ENCODE measurements at places on chromosomes 3 and 15.

DNA sequence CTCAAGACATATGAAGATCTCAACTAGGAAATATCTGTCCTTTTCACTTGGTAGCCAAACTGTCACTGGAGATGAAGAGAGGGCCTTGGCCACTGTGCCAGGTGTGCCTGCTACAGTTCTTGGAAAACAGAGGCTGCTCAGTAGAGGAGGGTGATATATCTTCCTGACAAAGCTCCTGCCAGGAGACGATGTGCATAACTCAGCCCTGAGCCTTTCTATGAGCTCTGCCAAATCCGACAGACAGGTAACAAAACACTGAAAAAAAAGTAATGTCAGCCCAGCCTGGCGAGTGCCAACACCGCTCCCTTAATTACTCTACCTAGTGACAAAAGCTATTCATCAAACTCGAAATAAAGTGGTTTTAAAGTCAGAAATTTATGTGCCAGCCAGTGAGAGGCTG lies 123.2 kb downstream of the MFSD1 start:
- no peak for DNase-seq

DNA sequence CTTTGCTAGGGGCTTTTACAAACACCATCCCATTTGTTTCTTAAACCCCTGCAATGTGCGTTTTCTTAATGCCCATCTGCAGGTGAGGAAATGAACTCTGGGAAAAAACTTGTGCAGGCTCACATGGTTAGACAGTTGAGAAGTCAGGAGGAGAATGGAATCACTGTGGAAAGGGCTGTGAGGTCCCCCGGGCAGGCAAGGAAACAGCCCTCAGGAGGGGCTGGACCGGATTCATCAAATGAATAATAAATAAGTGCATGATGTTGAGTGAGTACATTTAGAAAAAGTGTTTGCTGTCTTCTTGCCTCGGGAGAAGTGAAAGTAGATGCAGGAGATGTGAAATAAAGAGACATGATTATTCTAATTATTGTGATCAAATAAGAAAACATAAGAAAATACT lies 76.6 kb downstream of the PGPEP1L start:
- no peak for DNase-seq

DNA sequence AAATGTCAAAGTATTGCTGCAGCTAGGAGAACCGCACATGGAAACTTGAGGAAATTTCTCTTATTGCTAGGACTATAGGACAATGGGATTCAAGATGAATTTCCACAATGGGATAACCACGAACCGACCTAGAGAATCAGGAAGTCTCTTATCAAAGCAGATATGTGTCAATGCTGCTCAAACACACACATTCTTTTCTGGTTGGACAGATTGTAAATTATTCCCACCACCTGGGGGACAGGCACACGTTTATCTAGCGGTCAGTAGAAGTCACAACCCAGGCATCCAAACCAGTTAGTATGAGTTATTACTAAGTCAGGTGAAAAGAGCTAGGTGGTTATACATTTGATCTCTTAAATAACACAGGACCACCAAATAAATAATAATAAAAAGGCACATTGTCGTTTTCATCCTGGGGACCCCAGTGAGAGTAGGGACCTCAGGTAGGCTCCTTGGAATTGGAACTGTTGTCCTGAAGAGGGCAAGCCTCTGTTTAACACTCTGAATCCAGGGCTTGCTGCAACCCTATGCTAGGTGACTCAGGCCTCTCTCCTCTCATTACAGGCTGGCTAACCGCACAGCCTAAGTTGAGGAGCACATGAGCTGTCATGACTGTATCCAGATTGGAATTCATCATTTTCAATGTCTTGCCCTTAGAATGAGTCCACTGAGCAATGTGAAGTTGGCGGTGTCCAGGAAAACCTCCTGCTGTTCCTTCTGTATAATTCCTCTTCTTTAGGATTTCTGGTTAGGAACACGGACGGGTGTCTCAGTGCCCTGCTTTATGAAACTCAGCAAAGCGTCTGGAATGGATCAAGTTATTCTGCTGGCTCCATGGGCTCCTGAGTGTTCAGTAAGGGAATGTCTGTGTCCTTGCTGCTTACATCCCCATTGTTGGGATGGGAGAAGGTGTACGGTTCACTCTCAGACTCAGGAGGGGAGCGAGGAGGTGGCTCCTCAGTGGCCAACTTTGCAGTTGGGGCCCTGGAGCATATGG lies 59.0 kb downstream of the CLEC3B start:
- DNase-seq, result no peak

GRCh38 chr3:71893702-71894479 lies 108.9 kb upstream of the PROK2 start:
- no peak for DNase-seq

DNA sequence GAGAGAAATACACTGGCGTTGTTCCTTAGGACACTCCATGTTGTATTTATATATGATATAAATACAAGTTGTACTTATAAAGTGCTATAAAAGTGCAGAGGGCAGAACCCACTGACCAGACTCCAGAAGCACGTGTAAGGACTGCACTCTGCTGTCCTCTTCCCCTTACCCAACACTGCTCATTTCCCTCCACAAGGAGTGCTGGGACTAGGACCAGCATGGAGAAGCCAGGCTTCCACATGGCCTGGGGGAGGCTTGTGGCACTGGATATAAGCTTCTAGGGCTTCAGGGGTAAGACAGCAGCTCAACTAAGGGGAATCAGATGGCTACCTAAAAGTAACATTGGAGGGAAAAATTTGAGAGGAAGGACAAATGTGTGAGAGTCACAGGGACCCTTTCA lies 556.9 kb downstream of the IGSF11 start:
- DNase-seq, result no peak

GRCh38 chr3:25460751-25461150 lies 32.7 kb downstream of the RARB start:
- DNase-seq, result no peak

DNA sequence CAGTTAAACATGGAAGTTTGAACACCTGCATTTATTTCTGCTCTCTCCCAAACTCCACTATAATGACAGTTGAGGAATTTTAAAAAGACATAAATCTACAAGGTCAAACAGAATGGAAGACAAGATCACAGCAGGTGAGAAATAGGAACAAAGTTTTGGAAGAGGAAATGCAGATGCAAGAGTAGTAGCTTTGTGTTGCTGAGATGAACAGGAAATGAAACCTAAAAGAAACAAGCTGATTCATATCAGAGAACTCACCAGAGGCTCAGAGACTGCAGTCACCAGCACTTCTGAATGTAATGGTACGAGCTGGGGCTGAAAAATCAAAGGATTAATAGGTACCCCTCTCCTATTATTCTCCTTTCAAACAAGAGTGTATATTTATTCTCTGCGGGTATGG lies 459.9 kb downstream of the RAP2B start:
- no peak for DNase-seq

- no peak for DNase-seq
Observed at GRCh38 chr3:172061724-172062184, 22.4 kb downstream of the FNDC3B start.

GRCh38 chr3:132253262-132253878 lies 63.8 kb upstream of the ACP3 start:
- no peak for DNase-seq

GRCh38 chr3:59320080-59320479 lies 270.3 kb upstream of the CFAP20DC start:
- no peak for DNase-seq

DNA sequence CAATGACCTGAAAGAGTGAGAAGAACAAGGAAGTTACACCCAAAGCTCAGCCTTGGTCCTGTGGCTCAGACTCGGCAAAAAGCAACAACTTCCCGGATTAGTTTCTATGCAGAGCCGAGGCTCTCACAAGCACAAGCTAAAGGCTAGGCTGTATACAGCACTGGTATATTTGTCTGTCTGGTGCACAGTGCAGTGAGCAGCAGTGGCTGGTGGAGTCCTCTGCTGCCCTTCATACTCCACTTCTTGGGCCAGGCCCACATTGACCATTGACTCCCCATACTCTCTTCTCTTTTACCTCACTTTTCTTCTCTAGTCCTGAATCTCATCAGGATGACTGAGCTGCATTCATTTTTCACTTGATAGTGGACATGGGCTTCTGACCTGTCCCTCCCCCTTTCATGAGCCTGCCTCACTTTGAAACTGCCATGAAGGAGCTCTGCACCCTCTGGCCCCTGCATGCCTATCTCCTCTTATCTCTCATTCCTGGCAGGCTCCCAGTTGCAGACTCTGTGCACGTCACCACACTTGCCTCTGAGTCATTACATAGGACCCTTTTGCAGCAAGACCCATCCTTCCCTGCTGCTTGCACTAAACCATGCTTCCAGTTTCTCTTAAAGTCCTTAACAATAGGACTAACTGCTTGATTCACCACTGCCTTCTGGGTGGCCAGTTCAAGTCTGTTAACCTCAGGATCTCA lies 379.3 kb downstream of the NTRK3 start:
- no peak for DNase-seq

- no peak for DNase-seq
Observed at GRCh38 chr15:78565951-78566774, 843 bp downstream of the CHRNA5 start.

GRCh38 chr3:64550745-64551144 lies 137.1 kb downstream of the ADAMTS9 start:
- DNase-seq, result no peak

- DNase-seq, result peak; percentile 54
Observed at GRCh38 chr3:130787422-130788068, 40.9 kb upstream of the PIK3R4 start.

DNA sequence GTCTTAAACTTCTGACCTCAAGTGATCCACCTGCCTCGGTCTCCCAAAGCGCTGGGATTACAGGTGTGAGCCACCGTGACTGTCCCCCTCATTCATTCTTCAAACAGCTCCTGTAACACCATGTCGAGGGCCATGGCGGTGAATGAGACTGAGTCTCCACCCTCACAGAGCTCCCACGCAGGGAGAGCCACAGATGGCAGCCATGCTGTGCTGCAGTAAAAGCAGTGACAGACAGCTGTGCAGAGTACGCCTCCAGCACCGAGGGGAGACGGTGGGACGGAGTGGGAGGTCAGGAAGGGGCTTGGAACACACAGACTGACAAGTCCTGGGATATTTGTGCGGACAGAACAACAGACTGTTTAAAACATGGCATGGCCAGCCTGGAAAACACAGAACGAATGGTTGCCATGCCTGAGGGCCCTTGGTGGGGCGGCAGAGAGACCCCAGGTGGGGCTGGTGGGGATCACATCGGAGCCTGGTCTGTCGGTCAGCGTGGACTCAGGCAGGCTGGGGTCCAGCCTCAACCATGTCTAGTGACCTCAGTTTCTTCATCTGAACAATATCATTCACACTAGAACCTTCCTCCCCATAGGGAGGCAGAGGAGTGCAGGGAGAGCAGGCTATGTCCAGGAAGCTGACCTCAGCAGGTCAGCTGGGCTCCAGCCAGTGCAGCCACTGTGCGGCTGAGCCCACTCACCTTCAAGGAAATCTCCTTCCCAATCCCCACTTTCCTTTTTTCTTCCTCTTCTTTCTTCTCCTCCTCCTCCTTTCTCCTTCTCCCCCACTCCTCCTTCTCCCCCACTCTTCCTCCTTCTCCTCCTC lies 20.6 kb upstream of the LCTL start:
- DNase-seq, result no peak

DNA sequence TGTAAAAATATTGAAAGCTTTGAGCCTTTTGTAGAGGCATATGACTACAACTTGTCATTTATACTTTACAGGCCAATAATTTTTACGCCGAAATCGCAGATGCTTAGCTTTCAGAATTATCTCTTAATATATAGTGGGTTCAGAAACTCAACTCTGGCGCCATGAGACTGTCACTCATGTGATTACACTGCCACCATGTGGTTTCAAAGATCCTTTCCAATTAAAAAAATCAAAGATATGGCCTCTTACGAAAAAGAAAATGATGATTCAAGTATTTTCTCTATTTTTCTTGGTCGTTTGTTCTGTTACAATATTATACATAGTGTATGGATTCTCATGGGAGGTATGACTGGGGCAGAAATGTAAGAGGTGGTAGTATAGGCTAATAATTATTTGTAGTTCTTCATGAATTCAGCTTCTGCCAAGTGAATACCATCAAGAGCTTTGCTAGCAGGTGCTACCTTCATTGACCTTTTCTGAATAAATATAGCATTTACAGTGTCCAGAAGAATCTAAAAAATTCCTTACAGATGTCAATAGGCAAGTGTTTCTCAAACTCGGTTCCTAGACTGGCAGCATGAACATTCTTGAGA lies 751.7 kb upstream of the GOLIM4 start:
- DNase-seq, result no peak

- DNase-seq, result no peak
Observed at GRCh38 chr15:76987276-76987675, 7.7 kb upstream of the PSTPIP1 start.

DNA sequence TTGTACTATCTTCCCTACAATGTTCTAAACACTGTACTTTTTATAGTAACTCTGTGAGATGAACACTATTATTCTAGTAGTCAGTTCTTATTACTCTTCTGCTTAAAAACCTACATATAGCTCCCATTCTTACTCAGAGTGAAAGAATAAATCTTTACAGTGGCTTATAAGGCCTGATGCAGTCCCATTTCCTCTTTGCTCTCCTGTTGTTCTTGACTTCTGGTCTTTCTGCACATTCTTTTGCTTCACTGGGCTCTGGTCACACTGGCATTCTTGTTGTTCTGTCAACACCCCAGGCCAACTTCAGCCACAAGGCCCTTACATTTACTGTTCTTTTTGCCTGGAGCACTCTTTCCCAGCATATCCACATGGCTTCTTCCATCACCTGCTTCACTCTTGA lies 58.2 kb upstream of the TP63 start:
- no peak for DNase-seq

GRCh38 chr3:29281344-29282241 lies 722 bp downstream of the RBMS3 start:
- no peak for DNase-seq
